ENCODE measurements at places on chromosomes 16 and 17. TPM values are rescaled to one million over a fixed set of nuclear protein-coding genes. Genes with fewer than 3 reads are reported as not detected.

ZFPM1 gene
- total RNA-seq, result 3.4 TPM

SLC5A11 gene
- total RNA-seq, result 0.36 TPM

DNA sequence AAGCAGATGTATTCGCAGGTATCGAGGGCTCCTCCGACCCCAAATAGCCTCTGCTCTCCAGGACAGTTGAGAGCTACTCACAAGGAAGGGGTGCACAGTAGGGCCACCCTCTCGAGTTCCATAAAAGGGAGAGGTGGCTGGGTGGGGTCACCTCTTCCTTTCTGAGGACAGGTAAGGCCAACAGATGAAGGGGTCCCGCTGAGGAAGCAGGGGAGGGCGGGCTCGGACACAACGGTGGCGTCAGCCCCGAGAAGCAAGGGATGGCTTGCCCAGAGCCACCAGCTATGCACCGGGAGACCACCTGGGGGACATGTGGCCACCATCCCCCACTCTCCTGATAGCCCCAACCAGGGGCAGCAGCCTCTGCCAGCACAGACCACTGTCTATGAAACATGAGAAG is 15.1 kb upstream of the CYTH1 start:
- no peak overlapping the region for H3K27ac ChIP-seq
- DNase-seq, result no peak
- H3K27me3 ChIP-seq, result no peaks in the 10 kb centered on the region
- no peaks in the 10 kb centered on the region for H3K4me1 ChIP-seq

GRCh38 chr17:40848583-40849235 is 18.3 kb downstream of the KRT12 start:
- H3K4me3 ChIP-seq, result no peak overlapping the region
- H3K4me1 ChIP-seq, result peaks cover 3% of the 10 kb centered on the region
- H3K27ac ChIP-seq, result no peak overlapping the region
- H3K27me3 ChIP-seq, result no peaks in the 10 kb centered on the region
- no peak for DNase-seq

- no peaks in the 10 kb centered on the region for H3K27me3 ChIP-seq
- peaks cover 20% of the 10 kb centered on the region for H3K4me1 ChIP-seq
- no peak overlapping the region for H3K4me3 ChIP-seq
These were observed 14.6 kb upstream of the TMEM92 start for GRCh38 chr17:50259477-50260324.

DNA sequence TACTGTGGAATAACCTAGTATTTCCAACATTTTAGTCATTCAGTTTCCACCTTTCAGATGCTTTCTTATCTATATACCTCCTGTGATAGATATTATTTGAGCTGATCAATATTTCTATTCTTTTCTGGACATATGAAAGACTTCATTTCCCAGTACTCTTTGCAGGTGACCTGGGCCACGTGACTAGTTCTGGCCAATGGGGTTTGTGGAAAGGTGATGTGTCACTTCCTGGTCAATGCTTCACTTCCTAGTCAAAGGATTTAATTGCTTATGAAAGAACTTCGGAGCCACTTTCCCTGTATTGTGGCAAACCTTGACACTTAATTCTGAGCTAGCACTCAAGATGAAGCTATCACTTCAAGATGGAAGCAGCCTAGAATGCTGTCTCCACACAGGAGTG is 248.9 kb upstream of the FOXF1 start:
- H3K36me3 ChIP-seq, result no peaks in the 10 kb centered on the region
- H3K27ac ChIP-seq, result no peak overlapping the region
- H3K4me1 ChIP-seq, result no peaks in the 10 kb centered on the region

KRT17 gene
- 0.50 TPM for total RNA-seq

DNA sequence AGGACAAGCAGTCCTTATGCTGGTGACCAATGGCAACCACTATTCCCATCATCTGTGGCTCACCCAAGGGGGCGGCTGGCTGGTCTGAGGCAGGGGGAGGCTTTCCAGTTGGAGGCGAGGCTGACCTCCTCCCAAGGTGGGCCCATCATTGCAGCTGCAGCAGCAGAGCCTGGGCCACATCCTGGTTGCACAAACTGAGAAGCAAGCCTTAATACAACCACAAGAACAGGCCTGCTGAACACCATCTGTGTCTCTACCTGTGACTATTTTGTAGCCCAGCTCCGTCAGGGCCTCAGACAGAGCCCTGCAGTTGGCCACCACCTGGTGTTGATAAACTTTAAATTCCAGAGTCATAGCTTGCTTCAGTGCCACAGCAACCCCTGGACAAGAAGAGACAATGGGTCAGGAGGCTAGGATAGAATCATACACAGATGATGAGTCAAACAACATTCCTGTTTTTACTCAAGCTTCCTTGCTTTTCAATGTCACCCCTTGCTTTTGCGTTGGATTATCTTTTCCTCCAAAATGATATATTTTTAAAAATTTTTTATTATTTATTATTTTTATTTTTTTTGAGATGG is 17.9 kb downstream of the SMCR8 start:
- no peaks in the 10 kb centered on the region for H3K27me3 ChIP-seq
- no peaks in the 10 kb centered on the region for H3K4me1 ChIP-seq
- H3K36me3 ChIP-seq, result peaks cover 26% of the 10 kb centered on the region
- no peak overlapping the region for H3K4me3 ChIP-seq
- H3K27ac ChIP-seq, result no peak overlapping the region
- DNase-seq, result no peak

DNA sequence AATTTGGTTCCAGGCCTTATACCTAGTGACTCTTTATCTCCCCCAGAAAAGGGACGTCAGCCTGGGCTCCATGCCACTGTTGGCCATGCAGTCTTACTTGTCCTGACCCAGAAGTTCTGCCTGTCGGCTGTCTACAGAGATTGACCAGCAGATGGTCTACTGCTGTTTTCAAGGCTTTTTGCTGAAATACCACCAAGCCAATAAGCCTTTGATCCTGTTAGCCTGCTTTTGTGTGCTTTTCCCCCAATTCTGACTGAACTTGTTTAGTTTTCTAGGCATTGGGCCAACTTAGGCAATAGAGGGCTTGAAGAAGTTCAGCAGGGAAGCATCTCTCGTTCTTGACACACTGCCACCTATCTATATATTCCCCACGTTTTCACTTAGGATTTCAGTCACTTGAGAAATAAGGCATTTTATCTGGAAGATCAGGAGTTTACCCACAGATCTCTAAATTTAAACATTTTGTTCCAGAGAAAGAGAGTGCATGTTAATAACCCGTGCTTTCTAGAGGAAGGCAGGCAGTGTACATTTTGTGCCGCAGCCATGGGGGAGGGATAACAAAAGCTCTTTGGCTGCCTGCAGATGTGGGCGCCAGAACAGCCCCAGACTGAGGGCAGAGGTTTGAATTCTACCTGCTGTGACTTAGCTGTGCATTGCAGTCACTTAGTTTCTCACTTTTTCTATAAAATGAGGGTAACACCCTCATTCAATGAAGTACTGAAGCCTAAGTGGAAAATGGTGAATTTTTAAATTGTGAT is 12.3 kb upstream of the CARMIL2 start:
- H3K27me3 ChIP-seq, result no peaks in the 10 kb centered on the region
- H3K4me3 ChIP-seq, result no peak overlapping the region
- H3K36me3 ChIP-seq, result peaks cover 63% of the 10 kb centered on the region

All from H1 (cell line).